ENCODE measurements at places on chromosomes 13 and 19.

- DNase-seq = no peak
Measured at GRCh38 chr19:47778954-47779351, 450 bp downstream of the SELENOW start.

DNA sequence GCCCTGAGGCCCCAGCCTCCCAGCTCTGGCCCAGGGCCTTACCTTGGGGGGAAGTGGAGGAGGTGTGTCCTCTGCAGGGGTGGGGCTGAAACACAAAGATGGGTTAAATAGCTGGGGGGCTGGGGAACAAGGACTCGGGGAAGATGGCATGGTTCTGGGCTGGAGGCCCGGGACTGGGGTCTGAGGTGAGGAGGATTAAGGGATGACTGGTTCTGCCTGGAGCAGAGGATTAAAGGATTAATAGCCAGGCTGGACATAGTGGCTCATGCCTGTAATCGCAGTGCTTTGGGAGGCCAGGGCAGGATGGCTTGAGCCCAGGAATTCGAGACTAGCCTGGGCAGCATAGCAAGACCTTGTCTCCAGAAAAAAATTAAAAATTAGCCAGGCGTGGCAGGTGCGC is 11.6 kb downstream of the MAP4K1 start:
- no peak for DNase-seq

GRCh38 chr13:94864474-94864873 is 152.1 kb upstream of the SOX21 start:
- no peak for DNase-seq

- no peak for DNase-seq
Measured at GRCh38 chr19:53045536-53045935, 996 bp downstream of the ERVV-2 start.

DNA sequence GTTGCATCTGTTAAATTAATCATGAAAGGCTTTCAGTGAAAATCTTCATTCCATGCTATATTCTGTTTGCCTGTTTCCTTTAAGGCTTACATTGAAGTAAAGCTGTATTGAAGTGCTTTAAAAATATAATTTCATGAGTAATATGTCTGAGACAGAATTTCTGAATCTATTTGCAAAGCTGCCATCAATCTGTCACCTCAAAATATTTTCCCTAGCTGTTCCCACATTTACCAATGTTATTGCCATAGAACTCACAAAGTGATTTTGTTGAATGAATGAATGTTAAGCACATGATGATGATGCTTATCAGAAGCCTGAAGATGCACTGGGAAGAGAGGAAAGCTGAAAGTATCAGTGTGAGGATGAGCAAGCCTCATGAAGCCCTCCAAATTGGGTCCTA is 115.8 kb downstream of the NHLRC3 start:
- DNase-seq = no peak
